ENCODE measurements at places on chromosomes 3 and 15.

- no peak for DNase-seq
Measured at GRCh38 chr3:28467414-28467813, 118.8 kb upstream of the AZI2 start.

DNA sequence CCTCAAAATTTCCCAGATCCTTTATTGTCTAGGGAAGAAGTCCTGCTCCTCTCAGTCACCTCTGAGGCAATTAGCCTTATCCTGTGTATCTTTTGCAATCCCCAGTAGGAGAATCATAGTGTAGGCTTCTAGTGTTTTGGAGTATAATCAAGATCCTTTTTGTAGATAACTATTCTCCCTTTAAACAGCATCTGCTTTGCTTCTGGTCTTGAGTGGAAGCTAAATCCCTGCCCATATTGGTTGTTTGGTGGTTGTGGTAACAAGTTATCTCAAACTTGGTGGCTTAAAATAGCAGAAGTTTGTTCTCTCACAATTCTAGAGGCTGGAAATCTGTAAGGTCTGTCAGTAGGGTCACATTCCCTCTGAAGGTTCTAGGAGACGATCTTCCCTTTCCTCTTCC, 217.5 kb upstream of the RASGRP1 start:
- no peak for DNase-seq

DNA sequence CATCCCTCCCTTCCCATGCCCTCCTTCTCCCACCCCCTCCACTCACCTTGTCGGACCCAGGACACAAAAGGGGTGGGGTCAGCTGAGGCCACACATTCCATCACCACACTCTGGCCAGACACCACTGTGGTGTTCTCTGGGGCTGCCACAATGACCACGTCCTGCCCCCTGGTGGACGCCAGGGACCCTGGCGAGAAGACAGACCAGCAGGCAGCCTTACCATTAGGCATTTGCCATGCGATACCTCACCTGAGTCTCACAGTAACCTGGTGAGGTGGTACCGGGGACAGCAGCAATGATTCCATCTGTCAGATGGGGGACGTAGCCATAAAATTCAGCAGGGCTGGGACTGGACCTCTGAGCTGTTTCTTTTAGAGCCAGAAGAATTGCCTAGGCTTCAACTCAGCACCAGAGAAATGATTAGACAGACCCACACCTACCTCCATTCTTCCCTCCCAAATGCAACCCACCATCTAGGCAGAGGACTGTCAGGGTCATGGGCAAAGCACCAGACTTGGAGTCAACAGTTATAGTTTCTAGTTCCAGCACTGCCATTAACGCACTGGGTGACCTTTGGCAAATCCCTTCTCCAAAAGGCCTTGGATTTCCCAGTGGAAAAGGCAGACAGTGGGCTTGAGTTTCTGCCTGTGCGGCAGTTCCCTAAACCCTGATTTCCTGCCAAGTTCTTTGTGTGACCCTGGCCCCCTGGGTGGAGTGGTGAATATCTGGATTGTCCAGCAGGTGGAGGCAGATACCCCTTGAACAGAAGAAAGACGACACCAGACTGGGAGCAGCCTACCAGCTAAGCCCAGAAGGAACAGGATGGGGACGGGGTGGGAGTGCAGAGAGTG, 21.8 kb downstream of the IGDCC4 start:
- DNase-seq: no peak

GRCh38 chr3:48338635-48339034, 5.2 kb upstream of the SPINK8 start:
- no peak for DNase-seq

DNA sequence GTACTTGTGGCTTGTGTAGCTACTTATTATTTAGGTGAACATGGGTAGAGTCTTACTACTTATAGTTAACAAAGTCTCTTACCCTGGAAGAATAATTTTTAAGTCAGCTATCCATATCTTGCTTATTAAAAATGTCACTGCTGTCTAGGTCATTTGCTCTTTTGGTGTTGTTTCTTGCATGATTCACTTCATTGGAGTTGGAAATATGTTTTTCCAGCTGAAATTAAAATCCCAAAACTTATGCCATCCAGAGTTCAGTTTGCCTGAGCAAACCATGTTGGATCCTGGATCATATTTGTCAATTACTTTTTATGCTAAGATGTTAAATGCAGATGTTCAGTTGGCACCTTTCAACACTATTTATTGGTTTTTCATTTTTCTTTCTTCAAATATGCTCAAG, 421.0 kb upstream of the RBMS3 start:
- DNase-seq: no peak

DNA sequence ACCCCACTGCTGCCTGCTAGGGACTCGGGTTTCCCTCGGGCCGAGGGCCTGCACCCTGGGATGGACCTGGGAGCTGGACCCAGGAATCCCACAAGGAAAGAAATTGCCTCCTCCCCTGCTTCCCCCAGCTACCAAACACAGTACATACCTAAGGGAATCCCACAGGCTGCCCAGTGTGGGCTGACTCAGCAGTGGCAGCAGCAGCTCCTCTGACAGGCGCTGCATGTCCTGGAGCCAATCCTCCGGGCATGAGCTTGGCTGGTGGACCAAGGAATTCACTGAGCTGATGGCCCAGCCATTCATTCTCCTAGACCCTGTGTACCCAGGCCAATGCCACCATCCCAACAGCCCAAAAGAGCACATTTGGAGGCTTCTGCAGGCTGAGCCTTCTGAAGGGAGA, 9.5 kb upstream of the LTK start:
- no peak for DNase-seq

- DNase-seq: no peak
Measured at GRCh38 chr3:139440639-139441556, 35.4 kb downstream of the RBP2 start.

DNA sequence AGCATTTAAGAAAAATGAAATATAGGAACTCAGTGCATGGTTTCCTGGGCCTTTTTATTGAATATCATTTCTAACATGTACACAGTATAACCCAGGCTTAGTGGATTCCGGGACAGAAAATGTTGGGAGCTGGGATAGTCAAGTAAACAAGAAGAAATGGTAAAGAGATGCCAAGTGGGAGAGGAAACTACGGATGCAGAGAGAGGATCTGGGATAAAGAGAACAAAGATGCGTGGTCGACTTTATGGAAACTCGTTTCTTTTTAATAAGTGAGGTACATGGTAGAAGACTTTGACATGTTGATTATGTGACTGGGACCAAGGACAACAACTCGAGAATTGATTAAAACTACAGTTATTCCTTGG, 1.2 kb upstream of the GPR176 start:
- DNase-seq: no peak

GRCh38 chr3:150014782-150015181, 44.1 kb upstream of the PFN2 start:
- no peak for DNase-seq

- DNase-seq: no peak
Measured at GRCh38 chr15:37015451-37015850, 84.9 kb downstream of the MEIS2 start.

GRCh38 chr3:135106445-135106844, 311.4 kb downstream of the EPHB1 start:
- no peak for DNase-seq

DNA sequence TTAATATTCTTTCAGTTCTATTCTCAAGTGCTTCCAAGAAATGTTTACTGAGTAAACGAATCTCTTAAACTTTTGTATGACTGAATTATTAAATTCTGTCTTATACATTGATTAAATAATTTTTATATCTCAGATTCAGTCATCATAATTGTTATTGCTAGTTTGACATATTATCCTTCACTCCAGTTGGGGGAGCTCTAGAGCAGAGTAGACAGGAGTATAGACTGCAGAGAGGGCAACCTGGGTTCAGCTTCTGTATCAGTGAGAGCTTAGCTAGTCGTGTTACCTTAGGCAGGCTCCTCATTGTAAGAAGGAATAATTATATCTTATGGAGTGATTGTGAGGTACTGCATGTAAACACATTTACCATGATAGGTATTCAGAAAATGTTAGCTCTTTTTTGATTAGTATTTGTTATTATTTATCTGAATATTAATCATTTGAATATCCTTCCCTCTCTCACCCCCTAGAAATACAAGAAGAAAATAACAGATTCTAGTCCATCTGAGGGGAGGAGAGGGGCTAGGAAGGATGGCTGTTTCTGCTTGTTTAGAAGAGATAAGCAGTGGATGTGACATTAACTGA, 31.0 kb upstream of the ZCWPW2 start:
- DNase-seq: no peak

DNA sequence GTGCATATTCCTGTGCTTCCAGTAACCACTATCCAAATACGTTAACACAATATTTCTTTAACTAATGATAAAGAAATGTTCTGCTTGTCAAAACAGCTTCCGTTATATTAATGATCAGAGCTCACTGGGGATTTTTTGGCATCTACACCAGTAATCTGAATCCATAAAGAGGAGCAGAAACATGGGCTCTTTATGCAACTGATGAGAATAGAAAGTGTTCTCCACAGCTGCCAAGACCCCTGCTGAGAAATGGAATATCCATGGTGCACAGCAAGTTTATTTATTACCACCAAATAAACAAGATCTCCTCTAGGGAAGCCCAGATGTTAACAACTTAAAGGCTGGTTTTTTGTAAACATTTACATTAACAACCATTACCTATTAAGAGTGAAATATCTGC, 54.5 kb downstream of the ALDH1A2 start:
- no peak for DNase-seq

DNA sequence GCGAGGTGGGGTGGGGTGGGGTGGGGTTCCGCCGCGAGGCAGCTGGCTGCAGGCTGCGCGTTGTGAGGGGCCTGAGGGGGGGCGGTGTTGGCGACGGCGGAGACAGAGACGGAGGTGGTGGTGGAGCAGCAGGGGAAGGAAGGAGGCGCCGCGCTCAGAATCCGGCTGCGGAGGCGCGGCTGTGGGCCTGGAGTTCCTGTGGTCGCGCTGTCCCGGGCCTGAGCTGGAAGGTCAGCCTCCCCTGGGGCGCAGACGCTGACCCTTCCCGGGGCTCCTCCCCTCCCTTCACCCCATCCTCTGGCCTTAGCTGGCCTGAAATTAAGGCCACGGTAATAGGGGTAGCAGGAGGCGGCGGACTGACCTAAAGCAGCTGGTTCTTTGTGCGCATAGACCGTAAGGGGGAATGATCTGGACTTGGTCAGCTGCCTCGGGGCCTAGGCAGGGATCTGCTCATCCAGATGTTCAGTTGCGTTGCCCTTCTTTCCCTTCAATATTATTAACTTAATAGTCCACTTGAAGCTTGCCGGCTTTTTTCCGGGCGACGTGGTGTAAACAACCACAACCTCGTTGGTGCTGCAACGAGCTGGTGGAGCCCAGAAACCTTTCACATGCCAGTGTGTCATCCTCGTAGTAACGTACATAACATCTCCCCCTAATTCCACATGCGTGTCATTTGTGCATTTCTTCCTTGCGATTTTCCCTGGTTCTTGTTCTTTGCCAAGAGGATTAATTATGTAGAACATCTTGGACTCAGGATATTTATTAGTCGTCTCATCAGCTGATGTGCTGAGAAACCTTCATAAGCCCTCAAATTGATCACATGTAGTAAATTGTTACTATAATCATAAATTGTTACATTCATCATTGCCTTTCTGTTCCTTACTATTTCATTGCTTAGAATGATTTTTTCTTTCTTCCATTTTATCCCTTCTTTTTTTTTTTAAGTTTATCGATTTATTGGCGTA, 626 bp downstream of the SEC62 start:
- DNase-seq: no peak

DNA sequence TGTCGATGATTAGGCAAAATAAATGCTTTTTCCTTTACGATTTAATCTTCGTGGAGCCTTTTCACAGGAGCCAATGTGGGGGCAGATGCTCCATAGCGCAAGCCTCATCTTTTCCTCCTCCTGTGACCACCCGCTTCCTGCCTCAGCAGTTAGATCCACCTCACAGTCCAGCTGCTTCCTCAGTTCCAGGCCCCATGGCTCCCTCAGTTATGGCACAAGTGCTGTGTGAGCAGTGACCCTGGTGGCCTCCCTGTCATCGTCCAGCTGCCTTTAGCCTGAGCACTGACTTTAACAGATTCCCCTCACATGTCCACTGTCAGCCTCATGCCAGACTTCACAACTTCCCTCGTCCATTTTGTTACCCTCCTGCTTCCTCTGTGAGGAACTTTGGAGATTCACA, 424.6 kb upstream of the GBE1 start:
- DNase-seq: no peak

GRCh38 chr3:47223755-47224154, 58.8 kb downstream of the KIF9 start:
- DNase-seq: no peak

DNA sequence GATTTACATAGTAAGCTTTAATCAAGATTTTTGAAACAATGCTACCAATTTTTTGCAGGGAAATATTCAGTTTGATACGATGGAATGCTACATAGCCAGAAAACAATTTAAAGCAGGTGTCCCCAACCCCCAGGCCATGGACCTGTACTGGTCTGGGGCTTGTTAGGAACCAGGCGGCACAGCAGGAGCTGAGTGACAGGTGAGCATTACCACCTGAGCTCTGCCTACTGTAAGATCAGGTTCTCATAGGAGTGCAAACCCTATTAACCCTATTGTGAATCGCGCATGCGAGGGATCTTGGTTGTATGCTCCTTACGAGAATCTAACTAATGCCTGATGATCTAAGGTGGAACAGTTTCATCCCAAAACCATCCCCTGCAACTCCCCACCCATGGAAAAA, 322.6 kb upstream of the NECTIN3 start:
- no peak for DNase-seq

DNA sequence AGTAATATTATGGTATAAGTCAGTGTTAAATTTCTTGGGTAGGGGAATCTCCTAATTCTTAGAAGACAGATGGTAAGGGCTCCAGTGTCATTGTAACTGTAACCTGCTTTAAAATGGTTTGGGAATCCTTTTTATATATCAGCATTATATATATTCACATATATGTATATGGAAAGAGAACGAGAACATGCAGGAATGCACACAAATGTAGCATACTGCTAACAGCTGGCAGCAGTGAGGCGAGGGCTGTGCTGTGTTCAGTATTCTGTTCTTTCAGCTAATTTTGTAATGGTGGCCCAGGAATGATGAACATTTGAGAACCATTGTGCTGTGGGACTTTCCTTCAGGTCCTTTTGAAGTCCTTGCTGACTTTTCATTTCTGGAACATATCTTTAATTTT, 60.8 kb downstream of the EEFSEC start:
- no peak for DNase-seq

GRCh38 chr3:58346368-58346767, 13.7 kb downstream of the PXK start:
- DNase-seq: no peak

DNA sequence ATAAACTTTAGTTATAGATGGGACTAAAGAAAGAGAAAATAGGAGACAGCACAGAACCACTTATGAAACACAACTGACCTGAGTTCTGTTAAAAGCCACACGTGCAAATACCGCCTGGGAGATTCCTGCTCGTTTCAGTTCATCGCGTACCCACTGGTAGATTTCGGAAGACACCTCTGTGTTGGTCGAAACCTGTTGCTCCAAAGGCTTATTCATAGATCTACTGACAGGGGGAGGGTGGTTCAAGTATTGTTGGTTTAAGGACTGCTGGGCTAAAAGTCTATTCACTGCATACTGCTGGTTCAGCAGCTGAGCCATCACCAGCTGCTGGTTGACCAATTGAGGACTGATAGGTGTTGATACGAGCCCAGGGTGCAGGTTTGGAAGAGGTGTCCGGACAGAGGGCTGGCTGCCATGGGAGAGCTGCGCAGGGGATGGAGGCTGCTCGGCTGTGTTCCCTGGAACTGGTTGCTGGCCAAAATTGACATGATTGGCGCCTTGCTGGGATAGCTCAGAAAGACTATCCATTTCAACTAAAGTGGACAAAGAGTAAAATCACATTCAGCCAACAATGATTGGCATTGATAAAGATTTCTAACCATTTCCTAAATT, 30.6 kb downstream of the SATB1 start:
- no peak for DNase-seq

- DNase-seq: no peak
Measured at GRCh38 chr15:88661761-88662556, 23.1 kb downstream of the ISG20 start.
